ENCODE measurements at places on chromosomes 1 and 21. TPM values are rescaled to one million over a fixed set of nuclear protein-coding genes. Genes with fewer than 3 reads are reported as not detected.

- H3K4me3 ChIP-seq: no peak overlapping the region
- peaks cover 10% of the 10 kb centered on the region for H3K4me1 ChIP-seq
- no peaks in the 10 kb centered on the region for H3K27me3 ChIP-seq
- H3K27ac ChIP-seq: no peak overlapping the region
- H3K36me3 ChIP-seq: no peaks in the 10 kb centered on the region
- DNase-seq: no peak
These were observed 17.0 kb downstream of the RBP7 start for GRCh38 chr1:10014016-10014415.

- no peaks in the 10 kb centered on the region for H3K27me3 ChIP-seq
- H3K4me3 ChIP-seq: no peak overlapping the region
- no peak overlapping the region for H3K27ac ChIP-seq
- H3K36me3 ChIP-seq: no peaks in the 10 kb centered on the region
These were observed 47.6 kb upstream of the ATF3 start for GRCh38 chr1:212560933-212561460.

- DNase-seq: no peak
- no peak overlapping the region for H3K27ac ChIP-seq
- no peaks in the 10 kb centered on the region for H3K27me3 ChIP-seq
- H3K4me1 ChIP-seq: no peaks in the 10 kb centered on the region
- H3K4me3 ChIP-seq: no peak overlapping the region
- no peaks in the 10 kb centered on the region for H3K36me3 ChIP-seq
These were observed 444.0 kb downstream of the PTPRC start for GRCh38 chr1:199082778-199083389.

DNA sequence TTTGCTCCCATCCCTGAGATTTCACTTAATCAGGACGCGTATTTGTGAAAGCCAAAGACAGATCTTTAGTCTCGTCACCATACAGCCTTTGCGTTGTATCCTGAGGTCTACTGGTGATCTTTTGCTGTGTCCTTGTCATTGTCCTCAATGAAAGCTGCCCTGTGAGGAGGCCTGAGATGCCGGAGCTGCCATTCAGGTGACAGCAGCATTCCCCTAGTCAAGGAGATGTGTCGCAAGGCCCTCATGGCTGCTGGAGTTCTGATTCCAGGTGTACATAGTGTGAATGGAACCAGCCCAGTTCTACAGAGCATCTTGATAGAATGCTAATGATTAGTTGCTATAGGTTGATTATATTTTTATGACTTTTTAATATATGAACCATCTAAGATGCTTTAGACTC is 24.1 kb downstream of the TTF2 start:
- DNase-seq: no peak

GRCh38 chr1:25193229-25193628 is 39.1 kb downstream of the SYF2 start:
- no peak for DNase-seq
- no peaks in the 10 kb centered on the region for H3K4me1 ChIP-seq
- no peak overlapping the region for H3K27ac ChIP-seq
- H3K36me3 ChIP-seq: no peaks in the 10 kb centered on the region
- no peak overlapping the region for H3K4me3 ChIP-seq

GRCh38 chr1:109933856-109934711 is 23.4 kb downstream of the CSF1 start:
- no peak for DNase-seq
- no peak overlapping the region for H3K4me3 ChIP-seq
- peaks cover 25% of the 10 kb centered on the region for H3K4me1 ChIP-seq

GRCh38 chr1:238476841-238477240 is 586.1 kb upstream of the ZP4 start:
- no peaks in the 10 kb centered on the region for H3K27me3 ChIP-seq
- H3K4me1 ChIP-seq: no peaks in the 10 kb centered on the region
- no peak overlapping the region for H3K27ac ChIP-seq
- no peak overlapping the region for H3K4me3 ChIP-seq
- no peaks in the 10 kb centered on the region for H3K36me3 ChIP-seq
- no peak for DNase-seq

DNA sequence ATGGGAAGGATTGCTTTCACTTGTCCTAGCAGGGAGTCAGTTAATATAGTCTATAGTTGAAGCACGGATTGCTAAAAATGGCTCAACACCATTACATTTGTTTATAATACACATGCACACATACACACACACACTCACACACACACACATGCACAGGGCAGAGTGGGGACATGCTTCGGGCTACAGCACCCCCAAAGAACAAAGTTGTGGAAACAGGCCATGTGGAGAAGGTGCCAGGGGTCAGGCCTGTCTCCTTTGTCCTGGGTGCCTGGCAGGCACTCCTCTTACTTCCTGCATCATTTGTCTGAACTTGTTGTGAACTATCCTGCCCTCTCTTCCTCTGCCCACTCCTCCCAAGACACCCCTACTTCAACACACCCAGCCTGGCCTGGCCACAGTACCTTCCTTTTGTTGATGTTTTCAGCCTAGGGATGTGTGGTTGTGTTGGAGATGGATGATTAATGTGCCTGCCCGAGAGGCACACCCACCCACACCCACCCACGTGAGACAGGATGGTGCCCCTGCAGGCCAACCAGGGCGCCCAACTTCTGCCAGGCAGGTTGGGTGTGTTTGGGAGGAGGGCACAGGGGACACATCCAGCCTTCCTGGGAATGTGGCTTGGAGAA is 17.5 kb downstream of the RASSF5 start:
- no peak for DNase-seq
- H3K27me3 ChIP-seq: no peaks in the 10 kb centered on the region
- no peak overlapping the region for H3K27ac ChIP-seq
- H3K4me3 ChIP-seq: no peak overlapping the region
- H3K4me1 ChIP-seq: peaks cover 5% of the 10 kb centered on the region

GRCh38 chr1:229273507-229274232 is 2.8 kb downstream of the RAB4A start:
- no peaks in the 10 kb centered on the region for H3K36me3 ChIP-seq
- no peak overlapping the region for H3K4me3 ChIP-seq
- no peak for DNase-seq

DNA sequence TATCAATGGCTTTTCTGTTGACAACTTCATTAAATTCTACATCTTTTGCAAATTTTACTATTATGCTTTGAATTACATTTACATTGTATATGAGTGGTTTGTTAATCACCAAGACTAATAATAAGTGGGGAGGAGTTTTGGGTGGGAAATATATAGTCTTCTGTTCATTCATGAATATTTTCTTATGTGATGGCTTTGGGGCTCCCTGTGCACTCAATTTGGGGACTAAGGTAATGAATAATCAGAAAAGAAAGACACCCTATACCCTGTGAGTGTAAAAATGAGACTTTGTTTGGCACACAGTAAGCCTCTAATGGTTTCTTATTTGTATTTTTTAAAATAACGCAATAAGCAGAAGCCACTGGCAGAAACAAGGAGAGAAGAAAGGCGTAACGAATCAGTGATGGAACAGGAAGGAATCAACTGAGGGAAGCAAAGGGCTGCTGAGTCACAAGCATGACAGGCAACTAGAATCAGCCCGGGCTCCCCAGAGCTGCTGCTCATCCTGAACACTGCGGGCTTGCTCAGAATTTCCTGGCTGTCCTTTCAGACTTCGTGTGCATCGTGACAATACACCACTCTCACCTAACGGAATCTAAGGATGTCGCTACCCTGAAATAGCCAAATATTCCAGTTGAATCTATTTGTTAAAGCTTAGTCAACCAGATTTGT is 20.8 kb upstream of the RGS2 start:
- no peaks in the 10 kb centered on the region for H3K27me3 ChIP-seq
- no peaks in the 10 kb centered on the region for H3K36me3 ChIP-seq
- no peaks in the 10 kb centered on the region for H3K4me1 ChIP-seq
- H3K4me3 ChIP-seq: no peak overlapping the region
- peak; percentile 51 for DNase-seq
- H3K27ac ChIP-seq: no peak overlapping the region

DNA sequence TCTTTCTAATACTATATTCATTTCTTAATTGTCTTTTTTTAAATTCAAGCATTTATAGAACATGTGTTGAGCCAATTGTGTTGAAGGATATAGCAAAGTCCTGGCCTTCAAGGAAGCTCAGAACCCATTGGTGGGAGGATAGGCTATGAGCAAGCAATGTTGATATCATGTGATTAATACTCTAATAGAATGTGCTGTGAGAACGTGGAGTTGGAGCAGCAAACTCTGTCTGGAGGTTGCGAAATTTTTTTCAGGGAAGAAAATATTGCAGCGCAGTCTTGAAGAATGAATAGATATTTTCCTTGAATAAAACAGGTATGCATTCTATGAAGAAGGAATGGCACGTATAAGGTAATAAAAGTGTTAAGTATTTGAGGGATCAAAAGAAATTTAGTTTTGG is 229.2 kb upstream of the KCNK2 start:
- H3K4me3 ChIP-seq: no peak overlapping the region
- H3K27ac ChIP-seq: no peak overlapping the region
- DNase-seq: no peak
- H3K4me1 ChIP-seq: no peaks in the 10 kb centered on the region
- no peaks in the 10 kb centered on the region for H3K27me3 ChIP-seq

DNA sequence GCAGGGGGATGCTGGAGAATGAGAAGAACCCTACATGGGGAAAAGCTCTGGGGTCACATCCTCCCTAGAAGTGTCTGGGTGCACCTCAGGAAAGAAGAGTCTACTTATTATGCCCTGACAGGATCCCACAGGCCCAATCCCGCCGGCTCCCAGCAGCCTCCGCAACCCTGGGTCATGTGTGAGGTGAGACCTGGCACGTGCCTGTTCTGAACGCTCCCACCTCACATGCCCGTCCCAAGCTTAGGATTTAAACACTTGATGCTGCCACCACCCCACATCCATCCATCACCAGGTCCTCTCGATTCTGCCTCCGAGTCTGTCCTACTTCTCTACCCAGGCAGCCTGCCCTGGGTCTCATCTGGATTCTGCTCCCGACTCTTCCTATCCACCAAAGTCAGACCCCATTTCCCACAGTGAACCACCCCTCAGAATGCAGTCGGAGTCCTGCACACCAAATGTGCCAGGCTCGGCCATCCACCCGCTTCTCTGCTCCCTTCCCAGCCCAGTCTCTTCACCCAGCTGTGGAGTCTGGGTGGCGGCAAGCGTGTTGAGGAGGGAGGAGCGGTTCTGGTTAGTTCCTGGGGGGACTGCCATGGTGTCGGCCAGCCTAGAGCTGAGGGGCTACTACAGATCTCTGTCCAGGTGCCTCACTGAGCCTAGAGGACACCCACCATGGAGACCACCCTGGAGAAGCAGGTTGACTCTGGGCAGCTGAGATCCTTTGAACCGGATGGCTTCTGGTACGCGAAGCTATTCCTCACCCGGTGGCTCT is 23.9 kb downstream of the SLC2A1 start:
- H3K4me1 ChIP-seq: peaks cover 20% of the 10 kb centered on the region
- H3K4me3 ChIP-seq: no peak overlapping the region
- H3K27ac ChIP-seq: no peak overlapping the region

DNA sequence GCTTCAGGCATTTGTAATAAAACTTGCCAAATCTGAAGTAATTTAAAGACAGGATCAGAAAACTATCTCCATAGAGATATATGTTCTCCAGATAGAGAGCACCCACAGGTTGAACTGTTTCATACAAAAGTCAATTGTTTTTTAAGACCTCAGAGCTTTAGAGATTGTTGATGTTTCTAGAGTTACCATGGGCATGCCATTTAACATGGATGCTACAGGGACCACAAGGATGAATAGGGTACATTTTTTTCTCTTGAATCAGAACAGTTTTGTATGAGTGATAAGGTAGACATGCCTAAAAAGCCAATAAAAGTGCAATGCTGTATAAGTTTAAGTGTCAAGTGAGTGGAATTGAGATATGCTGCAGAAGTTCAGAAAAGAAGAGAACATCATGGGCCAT is 511.0 kb upstream of the CAMK1G start:
- no peak for DNase-seq
- H3K4me1 ChIP-seq: no peaks in the 10 kb centered on the region
- no peak overlapping the region for H3K4me3 ChIP-seq
- H3K27me3 ChIP-seq: no peaks in the 10 kb centered on the region
- H3K36me3 ChIP-seq: no peaks in the 10 kb centered on the region

Gene GPR25
- total RNA-seq: 0.87 TPM

Gene RIPPLY3
- total RNA-seq: 0.31 TPM

Gene CENPF
- 30.7 TPM for total RNA-seq

Gene HRNR
- not detected for total RNA-seq

DNA sequence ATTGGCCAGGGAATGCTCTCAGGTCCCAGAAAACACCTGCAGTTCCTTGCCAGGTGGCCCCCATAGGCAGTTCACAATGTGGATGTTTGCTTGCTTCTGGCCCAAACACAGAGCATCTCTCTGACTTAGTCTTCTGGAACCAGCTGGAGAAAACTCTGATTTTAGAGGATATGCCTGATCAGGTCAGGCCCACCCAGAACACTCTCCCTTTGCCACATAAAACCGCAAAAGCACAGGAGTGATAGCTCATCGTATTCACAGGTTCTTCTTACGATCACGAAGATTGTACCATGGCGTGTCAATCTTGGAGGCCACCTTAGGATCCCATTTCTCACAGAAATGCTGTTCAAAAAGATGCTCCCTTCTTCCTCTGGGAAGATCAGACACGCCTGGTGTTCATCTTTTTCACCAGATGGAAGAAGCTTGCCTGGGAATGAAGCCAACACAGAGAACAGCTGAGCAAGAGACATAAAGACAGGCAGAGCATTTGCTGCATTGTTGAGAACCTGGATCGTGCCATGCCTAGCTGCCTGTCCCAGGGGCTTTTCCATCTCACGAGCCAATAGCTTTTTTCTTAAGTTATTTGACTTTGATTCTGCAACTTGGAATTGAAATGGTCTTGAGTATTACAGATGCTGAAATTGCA is 11.6 kb upstream of the CD247 start:
- no peak overlapping the region for H3K27ac ChIP-seq
- no peaks in the 10 kb centered on the region for H3K4me1 ChIP-seq
- no peak overlapping the region for H3K4me3 ChIP-seq

Gene CFHR5
- 0.12 TPM for total RNA-seq

DNA sequence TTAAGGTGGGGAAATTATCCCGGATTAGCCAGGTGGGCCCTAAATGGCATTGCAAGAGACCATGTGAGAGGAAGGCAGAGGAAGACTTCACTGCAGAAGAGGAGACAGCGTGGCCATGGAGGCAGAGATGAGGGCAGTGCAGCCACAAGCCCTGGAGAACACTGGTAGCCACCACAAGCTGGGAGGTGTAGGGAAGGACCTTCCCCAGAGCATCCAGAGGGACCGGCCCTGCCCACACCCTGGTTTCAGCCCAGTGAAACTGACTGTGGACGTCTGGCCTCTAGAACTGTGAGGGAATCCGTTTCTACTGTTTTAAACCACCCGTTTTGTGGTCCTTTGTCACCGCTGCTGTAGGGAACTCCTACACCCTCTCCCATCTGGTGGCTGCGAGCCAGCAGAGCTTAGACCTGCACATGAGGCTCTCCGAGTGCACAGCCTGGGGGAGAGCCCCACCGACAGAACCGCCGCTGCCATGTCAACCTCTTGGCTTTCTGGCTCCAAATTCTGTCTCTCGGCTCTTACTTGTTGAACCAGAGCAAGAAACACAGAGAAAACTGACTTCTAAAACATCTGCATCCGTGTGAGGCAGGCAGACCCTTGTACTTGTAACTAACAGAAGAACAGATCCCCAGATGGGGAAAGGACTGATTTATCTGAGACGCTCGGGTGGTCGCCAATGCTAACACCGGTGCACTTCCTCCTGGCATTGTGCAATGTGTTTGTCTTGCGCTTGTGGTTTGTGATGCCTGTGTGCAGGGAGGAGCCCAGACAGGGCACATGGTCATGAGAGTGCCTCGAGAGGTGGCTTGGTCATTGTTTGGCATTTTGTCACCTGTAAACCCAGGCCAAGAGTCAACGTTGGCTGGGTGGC is 90.8 kb upstream of the TMPRSS2 start:
- no peaks in the 10 kb centered on the region for H3K27me3 ChIP-seq
- no peak for DNase-seq
- H3K4me3 ChIP-seq: no peak overlapping the region
- H3K4me1 ChIP-seq: peaks cover 12% of the 10 kb centered on the region
- H3K27ac ChIP-seq: no peak overlapping the region

Gene OR2M3
- total RNA-seq: 0.19 TPM

Data from testis (tissue), 5 donors.